Stimulated activated CD8-positive, alpha-beta memory T cell treated with anti-CD3 and anti-CD28 coated beads, Interleukin-15, amount 100 ng/mL, for 4 hours (primary cell): ENCODE measurements at places on chromosomes 6 and 20.

DNA sequence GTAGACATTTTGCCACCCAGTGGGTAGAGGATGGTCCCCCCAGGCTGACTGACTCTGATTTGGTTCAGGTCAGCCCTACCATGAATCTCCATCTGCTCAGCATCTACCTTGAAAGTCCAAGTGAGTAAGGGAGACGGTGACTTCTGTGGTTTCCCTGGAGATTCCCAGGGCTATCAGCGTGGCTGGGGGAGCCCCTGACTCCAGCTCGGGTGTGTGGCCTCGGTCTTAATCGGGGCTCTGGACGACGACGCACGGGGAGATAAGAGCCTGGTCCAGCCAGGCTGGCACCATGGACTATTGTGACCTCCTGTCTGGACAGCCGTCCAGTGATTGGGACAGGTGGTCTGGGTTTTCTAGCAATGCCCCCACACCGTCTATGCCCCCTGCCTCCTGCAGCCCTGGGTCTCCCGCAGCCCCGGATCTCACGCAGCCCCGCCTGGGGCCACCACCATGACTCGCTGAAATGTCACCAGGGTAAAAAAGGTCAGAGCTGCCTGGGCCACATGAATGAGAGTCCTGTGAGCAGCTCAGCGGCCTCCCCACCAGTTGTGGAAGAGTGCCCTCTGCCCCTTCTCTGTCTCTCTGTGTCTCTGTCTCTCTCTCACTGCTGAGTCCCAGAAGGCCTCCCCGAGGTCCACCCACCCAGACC, 47.1 kb upstream of the GATA5 start:
- no peak for DNase-seq

DNA sequence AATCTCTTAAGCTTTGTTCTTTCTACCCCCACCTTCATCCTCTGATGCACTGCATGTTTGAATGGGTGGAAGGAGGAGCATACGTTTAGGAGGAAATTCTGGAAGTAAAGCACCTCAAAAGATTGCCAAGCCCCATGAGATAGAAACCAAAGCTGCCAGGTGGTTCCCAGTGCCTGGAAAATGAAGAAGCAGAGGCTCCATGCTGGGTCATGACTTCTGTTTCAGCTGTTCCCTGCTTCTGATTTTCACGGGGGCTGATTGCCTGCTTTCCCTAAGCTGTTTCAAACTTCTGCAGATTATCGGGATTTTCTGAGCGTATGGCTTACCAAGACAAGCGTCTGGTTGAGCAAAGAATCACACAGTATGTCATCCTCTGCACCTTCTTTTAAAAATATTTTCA, 87.5 kb upstream of the SYNDIG1 start:
- no peak for DNase-seq

- no peak for DNase-seq
Observed at GRCh38 chr20:58746620-58747019, 54.0 kb downstream of the NPEPL1 start.

DNA sequence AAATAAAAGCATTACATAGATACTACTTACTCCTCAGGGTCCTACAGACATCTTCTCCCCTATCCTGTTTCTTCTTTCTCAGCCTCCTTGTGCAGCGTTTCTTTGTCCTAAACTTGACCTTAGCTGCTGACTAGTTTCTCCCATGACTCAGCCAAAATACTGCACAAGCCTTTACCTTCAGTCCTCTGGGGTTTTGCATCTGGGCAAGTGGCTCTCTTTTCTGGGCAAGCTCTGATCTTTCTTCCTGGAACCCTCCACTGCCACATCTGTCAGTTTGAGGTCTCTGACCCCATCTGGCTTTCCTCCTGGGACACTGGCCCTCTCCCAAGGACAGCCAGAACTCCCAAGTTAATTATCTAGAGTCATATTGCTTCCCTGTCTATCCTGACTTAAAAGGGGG, 838.4 kb downstream of the DHX35 start:
- DNase-seq = no peak

GRCh38 chr20:58701431-58702160, 9.0 kb downstream of the NPEPL1 start:
- no peak for DNase-seq

- no peak for DNase-seq
Observed at GRCh38 chr20:50969912-50970311, 11.3 kb downstream of the MOCS3 start.

GRCh38 chr6:157991067-157991432, 9.4 kb downstream of the SYNJ2 start:
- DNase-seq = no peak

- DNase-seq = no peak
Observed at GRCh38 chr6:44534291-44534690, 146.8 kb downstream of the CDC5L start.

DNA sequence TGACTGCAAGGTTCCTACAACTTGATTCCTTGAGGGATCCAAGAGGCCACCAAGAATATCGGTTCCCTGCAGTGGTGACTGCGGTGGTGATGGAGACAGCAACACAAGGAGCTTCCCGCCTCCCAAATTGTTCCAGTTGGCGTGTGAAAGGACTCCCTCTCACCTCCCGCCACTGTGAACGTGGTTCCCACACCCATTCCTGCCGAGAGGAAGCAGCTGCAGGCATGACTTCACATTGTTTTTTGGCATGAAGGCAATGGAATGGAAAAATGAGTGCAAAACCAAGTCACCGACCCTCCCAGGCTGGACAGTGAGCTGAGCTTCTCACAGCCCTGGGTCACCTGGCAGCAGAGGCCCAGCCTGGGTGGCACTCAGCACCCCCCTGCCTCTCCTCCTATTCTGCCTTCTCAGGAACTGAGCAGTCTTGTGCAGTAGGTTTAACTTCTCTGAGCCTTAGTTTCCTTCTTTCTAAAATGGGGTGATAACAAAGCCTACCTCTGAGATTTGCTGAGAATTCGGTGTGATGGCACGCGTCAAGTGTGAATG, 75.0 kb downstream of the CNKSR3 start:
- DNase-seq = no peak

- peak; percentile 20 for DNase-seq
Observed at GRCh38 chr6:52576392-52577021, 353 bp downstream of the TRAM2 start.

- no peak for DNase-seq
Observed at GRCh38 chr6:157706883-157707282, 116.2 kb upstream of the SNX9 start.

- DNase-seq = no peak
Observed at GRCh38 chr6:27601668-27602254, 128.9 kb upstream of the ZNF184 start.

GRCh38 chr6:125944896-125945295, 11.7 kb upstream of the HINT3 start:
- DNase-seq = no peak

DNA sequence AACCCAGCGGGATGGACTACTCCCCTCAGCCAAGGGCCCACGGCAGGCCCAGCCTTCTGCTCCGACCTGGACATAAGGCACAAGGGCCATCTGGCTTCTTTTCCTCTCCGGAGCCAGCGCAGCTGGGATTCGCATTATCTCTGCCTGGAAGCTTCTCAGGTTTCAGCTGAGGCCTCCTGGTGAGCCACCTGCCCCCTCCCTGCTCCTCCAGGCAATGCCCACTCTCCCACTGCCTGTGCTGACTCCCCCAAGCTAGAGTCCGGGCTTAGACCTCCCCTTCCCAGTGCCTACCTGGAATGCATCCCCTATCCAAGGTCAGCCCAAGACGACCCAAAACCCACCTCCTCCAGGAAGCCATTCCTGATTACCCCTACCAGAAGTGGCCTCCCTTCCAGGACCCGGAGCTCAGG, 60.7 kb downstream of the EZR start:
- no peak for DNase-seq

- DNase-seq = no peak
Observed at GRCh38 chr6:24936641-24937317, 1.0 kb upstream of the RIPOR2 start.

- no peak for DNase-seq
Observed at GRCh38 chr6:8085053-8085511, 17.3 kb downstream of the EEF1E1 start.

- no peak for DNase-seq
Observed at GRCh38 chr20:11496380-11496779, 421.3 kb upstream of the BTBD3 start.

DNA sequence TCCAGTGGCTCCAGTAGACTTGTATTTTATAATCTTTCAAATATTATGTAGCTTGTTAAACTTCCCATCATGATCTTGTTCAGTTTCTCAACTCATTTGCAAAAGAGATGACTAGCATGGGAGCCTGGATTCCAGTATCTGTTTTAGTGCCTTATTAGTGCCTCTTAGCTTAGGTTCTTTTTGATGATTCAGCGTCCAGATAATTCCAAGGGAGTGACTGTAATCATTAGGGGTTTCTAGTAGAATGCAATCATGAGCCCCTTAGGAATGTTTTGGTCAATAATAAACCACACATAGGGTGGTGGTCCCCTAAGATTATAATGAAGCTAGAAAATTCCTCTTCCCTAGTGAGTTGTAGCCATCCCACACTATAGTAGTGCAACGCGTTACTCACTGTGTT, 7.0 kb downstream of the CD2AP start:
- DNase-seq = no peak

DNA sequence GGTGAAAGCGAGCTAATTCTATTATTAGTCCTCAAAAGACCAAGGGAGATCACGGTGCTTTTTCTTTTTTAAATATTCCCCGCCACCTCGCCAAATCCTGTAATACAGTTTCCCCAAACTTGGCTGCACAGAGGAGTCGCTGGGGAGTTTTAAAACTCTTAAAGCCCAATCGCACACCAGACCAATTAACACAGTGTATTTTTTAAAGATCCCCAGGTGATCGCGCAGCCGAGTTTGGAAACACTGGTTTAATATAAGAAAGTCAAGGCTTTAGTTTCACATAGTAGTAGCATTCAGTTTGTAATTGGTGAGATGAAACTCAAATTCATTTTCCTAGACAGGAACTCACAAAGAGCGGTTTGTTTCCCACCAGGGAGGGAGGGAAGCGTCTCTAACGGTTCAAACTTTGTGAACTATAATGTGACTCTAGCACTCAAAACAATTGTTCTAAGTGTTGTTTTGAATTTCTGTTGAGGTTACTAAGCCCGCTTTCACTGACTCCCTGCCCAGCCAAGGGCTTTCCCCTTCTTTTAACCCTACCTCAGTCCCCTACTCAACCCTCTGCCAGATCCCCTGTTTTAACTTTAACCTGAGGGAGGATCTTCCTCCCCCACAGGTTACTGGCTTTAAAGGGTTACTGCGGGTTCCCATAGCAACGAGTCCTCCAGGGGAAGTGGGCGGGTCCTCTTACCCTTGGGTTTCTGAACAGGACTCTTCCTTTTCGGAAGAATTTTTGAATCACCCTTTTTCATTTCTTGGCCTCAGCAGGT, 25.7 kb upstream of the BTBD3 start:
- no peak for DNase-seq

DNA sequence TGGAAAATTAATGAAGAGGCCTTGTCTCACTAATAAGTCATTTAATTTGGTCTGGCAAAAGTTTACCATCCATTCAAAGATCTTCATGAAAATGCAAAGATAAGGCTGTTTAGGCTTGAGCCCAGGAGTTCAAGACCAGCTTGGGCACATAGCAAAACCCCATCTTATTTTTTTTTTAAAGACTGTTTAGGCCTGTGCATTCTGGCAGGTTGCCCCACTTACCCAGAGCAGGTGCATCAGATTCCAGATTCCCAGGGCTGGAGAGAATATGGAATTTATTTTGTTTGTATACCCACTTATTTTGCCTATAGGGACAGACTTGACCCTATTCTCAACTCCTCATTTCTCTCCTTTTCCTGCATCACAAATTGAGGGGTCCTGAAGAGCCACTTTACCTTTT, 5.7 kb downstream of the FOXO3 start:
- no peak for DNase-seq

- no peak for DNase-seq
Observed at GRCh38 chr6:149897015-149897697, 757 bp downstream of the RAET1E start.
